Tibial nerve (tissue), 4 donors: ENCODE measurements at places on chromosomes 7 and 10.

- DNase-seq: no peak
Measured at GRCh38 chr10:17227367-17228090, 512 bp upstream of the VIM start.

DNA sequence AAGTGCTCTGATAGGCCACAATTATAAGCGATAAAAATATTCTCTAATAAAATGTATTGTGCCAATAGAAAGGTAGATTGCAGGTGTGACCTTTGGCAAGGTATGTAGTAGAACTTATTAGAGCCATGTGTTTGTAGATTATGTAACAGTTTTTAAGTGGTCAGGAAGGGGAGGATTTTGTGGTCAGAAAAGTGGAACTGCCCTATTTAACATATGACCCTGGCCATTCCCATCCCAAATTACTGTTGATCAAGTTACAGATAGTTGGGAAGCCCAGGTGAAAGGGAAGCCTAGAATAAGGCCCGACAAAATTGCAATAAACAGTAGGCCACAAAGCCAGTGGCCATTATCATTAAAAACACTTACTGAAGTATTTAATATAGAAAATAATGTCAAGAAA, 89.2 kb downstream of the SPAG6 start:
- DNase-seq: no peak

DNA sequence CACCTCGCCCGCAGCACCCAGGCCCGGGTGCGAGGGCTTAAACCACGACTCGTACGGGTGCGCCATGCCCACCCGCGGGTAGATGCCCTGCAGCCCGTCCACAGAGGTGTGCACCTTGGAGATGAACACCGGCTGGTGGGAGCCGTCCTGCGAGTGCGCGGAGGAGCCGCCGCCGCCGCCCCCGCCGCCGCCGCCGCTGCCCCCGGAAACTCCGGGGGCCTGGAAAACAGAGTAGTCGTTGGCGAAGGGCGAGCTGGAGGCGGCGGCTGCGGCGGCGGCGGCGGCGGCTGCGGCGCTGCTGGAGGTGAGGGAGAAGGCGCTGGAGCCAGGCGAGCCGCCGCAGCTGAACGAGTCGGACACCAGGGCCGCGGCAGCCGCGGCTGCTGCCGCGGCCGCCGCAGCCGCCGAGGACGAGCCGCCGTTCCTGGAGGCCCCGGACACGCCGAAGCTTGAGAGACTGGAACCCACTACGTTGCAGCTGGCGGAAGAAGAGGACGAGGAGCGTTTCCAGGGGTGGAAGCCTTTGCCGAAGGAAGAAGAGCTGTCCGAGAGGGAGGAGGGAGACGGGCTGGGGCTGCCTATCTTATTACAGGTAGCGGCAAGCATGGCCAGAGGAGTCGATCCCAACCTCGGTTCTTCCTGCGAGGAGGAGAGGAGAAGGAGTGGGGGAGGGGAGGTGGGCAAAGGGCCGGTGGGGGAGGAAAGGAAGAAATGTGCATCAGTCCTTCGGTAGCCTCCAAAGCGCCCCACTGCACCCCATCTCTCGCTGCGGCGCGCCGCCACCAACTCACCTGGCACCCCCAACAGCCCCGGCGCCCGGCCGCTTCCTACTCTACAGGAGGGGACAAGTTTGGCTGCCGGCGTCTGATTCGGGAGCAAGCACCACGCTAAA, 1.3 kb downstream of the SP8 start:
- DNase-seq: no peak

GRCh38 chr7:40986351-40986873, 716.5 kb downstream of the INHBA start:
- DNase-seq: no peak

- DNase-seq: no peak
Measured at GRCh38 chr10:32937911-32938424, 20.1 kb downstream of the ITGB1 start.
